ENCODE measurements at places on chromosomes 2 and 18.

DNA sequence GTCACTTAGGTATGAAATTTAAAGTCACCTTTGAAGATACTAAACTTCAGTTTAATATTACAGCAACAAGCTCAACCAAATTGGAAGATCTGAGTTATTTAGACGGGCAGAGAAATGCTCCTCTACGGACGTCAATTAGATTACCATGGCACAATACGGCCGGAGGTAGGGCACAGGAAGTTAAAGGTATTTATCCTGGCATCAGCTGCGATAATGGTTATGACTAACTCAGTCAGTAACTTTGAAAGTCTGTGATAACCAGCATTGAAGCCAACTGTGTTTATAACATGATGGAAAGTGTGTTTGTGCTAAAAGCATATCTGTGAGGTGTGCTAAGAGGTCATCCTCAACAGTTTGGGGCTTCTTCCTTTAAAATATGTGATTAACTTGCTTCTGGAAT, 117.3 kb downstream of the WDSUB1 start:
- H3K4me3 ChIP-seq: no peak overlapping the region
- no peaks in the 10 kb centered on the region for H3K4me1 ChIP-seq
- no peak for DNase-seq
- H3K27me3 ChIP-seq: no peaks in the 10 kb centered on the region
- no peak overlapping the region for H3K27ac ChIP-seq
- peaks cover 2% of the 10 kb centered on the region for H3K36me3 ChIP-seq

- H3K27me3 ChIP-seq: no peaks in the 10 kb centered on the region
- DNase-seq: no peak
- no peak overlapping the region for H3K4me3 ChIP-seq
Measured at GRCh38 chr2:49687918-49688317, 533.6 kb upstream of the FSHR start.

DNA sequence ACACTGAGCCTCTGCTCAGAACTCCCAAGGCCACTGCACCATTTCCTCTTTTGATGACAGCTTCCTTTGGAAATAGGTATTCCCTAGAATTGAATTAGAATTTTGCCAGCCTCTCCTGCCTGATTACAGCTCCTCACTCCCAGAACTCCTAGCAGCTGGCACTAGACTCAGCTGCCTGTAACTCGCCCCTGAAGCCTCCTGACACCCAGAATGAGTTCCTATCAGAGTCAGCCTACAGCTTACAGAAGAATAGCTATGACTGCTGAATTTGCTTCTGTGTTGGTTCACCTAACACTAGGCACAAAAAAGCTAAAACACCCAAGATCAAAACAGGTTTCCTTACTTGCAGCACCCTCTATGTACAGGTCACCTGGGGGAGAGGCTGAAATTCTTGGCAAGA, 108.2 kb upstream of the PTPRM start:
- no peak overlapping the region for H3K27ac ChIP-seq
- no peak overlapping the region for H3K4me3 ChIP-seq

GRCh38 chr2:105114551-105114950, 76.7 kb downstream of the MRPS9 start:
- H3K4me1 ChIP-seq: no peaks in the 10 kb centered on the region
- H3K36me3 ChIP-seq: no peaks in the 10 kb centered on the region
- H3K27ac ChIP-seq: no peak overlapping the region
- no peak overlapping the region for H3K4me3 ChIP-seq
- no peaks in the 10 kb centered on the region for H3K27me3 ChIP-seq

DNA sequence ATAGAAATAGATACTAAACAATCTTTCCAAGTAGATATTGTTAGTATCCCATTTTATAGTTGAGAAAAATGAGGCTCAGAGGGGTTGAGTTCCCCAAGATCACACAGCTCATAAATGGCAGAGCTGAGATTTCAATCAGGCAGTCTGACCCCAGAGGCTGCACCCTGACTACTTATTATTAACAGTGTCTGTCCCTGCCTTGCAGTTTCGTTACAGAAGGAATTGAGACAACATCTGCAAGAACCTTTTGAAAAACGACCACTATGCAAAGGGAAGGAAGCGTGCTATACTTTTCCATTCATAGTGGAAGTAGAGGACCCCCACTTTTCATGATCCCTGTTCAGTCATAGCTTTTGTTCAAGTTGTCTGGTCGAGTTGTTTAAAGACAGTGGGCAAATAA, 53.2 kb upstream of the SEC11C start:
- no peaks in the 10 kb centered on the region for H3K4me1 ChIP-seq
- H3K4me3 ChIP-seq: no peak overlapping the region
- H3K27me3 ChIP-seq: no peaks in the 10 kb centered on the region
- no peaks in the 10 kb centered on the region for H3K36me3 ChIP-seq

GRCh38 chr2:607172-607571, 70.0 kb downstream of the TMEM18 start:
- H3K27ac ChIP-seq: no peak overlapping the region
- no peak overlapping the region for H3K4me3 ChIP-seq
- H3K27me3 ChIP-seq: no peaks in the 10 kb centered on the region

DNA sequence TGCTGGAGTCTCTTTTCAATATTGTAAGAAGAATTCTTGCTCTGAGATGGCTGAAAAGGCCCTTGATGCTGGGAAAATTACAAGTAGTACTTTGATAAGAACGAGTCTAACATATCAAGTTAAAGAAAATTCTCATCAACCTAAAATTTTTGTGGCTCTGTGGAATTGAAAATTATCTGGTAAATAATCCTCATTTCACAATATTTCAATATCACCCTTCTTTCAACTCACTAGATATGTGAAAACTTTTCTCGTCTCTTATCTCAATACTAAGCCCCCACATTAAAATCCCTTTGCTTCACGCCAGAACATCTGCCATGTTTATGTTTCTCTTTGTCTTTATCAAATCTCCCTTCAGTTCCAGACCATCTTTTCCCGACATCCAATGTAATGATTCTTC, 448.8 kb downstream of the ZNF516 start:
- no peak overlapping the region for H3K27ac ChIP-seq
- DNase-seq: no peak
- no peaks in the 10 kb centered on the region for H3K36me3 ChIP-seq
- no peak overlapping the region for H3K4me3 ChIP-seq

GRCh38 chr2:28716265-28716865, 35.3 kb upstream of the PPP1CB start:
- H3K36me3 ChIP-seq: no peaks in the 10 kb centered on the region
- H3K4me3 ChIP-seq: no peak overlapping the region
- peak overlapping the region; percentile 74 for H3K27ac ChIP-seq
- no peaks in the 10 kb centered on the region for H3K4me1 ChIP-seq

DNA sequence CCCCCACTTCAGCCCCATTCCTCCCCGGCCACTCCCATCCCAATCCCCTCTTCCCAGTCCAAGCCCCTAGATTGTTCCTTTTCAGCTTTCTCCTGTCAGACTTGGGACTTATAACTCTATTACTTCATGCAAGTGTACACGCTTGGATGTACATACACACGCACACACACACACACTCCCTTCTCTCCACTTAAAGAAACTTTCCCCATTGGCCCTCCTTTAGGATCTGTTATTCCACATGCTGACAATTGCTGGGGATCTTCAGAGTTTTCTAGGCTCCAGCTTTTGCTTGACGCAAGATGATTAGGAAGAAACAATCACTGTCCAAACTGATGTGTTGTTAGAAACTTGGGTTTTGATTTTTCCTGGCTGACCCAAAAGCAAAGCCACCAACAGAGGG, 75.4 kb downstream of the CDK15 start:
- no peaks in the 10 kb centered on the region for H3K36me3 ChIP-seq
- no peak overlapping the region for H3K27ac ChIP-seq
- no peaks in the 10 kb centered on the region for H3K4me1 ChIP-seq
- no peak for DNase-seq
- no peak overlapping the region for H3K4me3 ChIP-seq

DNA sequence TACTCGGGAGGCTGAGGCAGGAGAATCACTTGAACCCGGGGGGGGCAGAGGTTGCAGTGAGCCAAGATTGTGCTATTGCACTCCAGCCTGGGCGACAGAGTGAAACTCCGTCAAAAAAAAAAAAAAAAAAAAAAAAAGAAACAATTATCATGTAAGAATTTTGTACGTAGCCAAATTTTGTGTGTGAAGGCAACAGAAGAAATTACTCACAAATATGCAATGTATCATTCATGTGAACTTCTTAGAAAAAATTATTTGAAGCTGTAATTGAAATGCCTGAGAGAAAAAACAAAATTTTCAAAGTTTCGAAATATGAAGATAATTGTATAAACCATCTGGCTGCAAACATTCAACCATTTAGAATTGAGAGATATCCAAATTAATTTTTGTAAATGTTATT, 204.8 kb upstream of the PARD3B start:
- no peak overlapping the region for H3K27ac ChIP-seq
- no peaks in the 10 kb centered on the region for H3K36me3 ChIP-seq
- H3K4me1 ChIP-seq: no peaks in the 10 kb centered on the region
- H3K27me3 ChIP-seq: no peaks in the 10 kb centered on the region

- H3K36me3 ChIP-seq: no peaks in the 10 kb centered on the region
- no peaks in the 10 kb centered on the region for H3K27me3 ChIP-seq
- H3K4me3 ChIP-seq: no peak overlapping the region
- no peak overlapping the region for H3K27ac ChIP-seq
- H3K4me1 ChIP-seq: no peaks in the 10 kb centered on the region
Measured at GRCh38 chr2:157940024-157940423, 63.9 kb upstream of the ACVR1 start.

- DNase-seq: no peak
- H3K27me3 ChIP-seq: no peaks in the 10 kb centered on the region
- H3K27ac ChIP-seq: no peak overlapping the region
- no peaks in the 10 kb centered on the region for H3K4me1 ChIP-seq
- no peaks in the 10 kb centered on the region for H3K36me3 ChIP-seq
Measured at GRCh38 chr2:59604123-59604522, 949.3 kb downstream of the BCL11A start.

- DNase-seq: no peak
- no peaks in the 10 kb centered on the region for H3K36me3 ChIP-seq
Measured at GRCh38 chr18:56240405-56240804, 398.0 kb downstream of the TXNL1 start.

- H3K27ac ChIP-seq: no peak overlapping the region
- no peak for DNase-seq
- no peaks in the 10 kb centered on the region for H3K27me3 ChIP-seq
- no peaks in the 10 kb centered on the region for H3K4me1 ChIP-seq
Measured at GRCh38 chr2:131040661-131041401, 52.4 kb downstream of the FAM168B start.

DNA sequence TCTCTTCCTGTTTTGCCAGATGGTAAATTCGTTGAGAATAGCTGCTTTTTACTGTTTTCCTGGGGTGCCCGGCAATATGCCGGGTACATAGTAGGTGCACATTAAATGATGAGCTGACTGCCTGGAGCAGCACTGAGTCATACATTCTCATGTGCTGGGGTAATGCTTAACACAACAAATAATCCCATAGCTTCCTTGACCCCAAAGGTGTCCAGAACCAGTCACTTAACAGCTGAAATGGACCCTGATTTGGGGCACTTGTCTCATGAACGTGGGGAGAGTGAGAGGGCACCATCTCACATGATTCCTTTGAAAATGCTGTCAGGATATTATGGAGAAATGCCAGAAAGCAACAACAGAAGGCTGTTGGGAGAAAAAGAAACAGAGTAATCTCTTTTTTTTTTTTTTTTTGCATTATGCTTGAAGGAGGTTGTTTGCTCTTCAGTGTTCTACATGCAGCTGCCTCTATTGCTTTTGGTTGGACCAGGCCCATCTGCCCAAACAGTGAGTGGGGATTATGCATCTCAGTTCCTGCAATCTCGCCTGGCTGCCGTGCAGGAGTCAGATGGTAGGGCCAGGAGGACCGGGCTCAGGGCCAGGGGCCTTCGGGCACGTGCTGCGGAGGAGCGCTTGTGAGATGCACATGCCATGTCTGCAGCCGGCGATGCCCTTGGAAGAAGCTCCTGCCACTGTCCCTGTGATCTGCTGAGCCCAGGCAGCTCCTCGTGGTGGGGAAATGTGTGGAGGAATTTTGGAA, 162.1 kb downstream of the SH3RF3 start:
- H3K36me3 ChIP-seq: no peaks in the 10 kb centered on the region
- no peak overlapping the region for H3K27ac ChIP-seq
- H3K27me3 ChIP-seq: no peaks in the 10 kb centered on the region
- DNase-seq: no peak

DNA sequence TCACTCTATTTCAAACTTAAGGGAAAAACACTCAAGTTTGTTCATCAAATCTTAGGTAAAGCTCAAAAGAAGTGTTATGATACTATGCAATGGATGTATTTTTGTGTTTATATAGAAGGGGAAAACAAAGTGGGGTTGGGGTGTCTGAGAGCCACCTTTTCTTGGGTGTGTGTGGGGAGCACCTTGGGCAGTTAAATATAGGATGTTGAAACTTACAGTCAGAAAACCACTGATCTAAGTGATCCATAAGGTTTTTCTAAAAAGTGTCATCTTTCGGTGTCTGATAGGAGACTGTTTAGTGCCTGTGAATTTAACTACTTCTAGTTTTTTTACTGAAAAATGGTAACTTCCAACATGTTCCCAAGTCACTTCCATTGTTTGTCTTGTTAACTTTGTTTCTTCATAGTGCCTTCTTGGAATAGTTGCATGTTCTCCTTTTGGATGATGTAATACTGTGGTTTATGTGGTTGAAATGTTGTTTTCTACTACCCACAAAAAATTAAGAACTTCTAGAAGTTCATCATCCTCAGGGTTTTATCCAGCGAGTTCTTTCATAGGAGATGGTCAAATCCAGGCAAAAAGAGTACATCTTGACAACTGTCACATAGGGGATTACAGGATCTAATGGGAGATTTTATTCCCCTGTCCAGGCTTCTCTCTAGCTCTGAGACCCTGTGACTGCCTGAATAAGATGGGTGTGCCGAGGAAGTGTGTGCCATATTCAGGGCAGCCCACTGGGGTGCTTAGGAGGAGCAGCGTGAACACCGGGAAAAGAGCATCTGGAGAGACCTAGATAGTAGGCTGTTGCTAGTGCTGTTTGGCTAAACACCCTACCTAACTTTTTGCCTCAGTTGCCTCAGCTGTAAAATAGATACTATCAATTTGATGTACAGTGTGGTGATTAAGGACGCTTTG, 46.2 kb downstream of the CAB39 start:
- H3K27ac ChIP-seq: no peak overlapping the region
- H3K4me3 ChIP-seq: no peak overlapping the region
- no peaks in the 10 kb centered on the region for H3K4me1 ChIP-seq
- H3K36me3 ChIP-seq: no peaks in the 10 kb centered on the region

GRCh38 chr2:121095257-121096080, 189.5 kb downstream of the TFCP2L1 start:
- H3K27ac ChIP-seq: no peak overlapping the region
- H3K4me1 ChIP-seq: no peaks in the 10 kb centered on the region
- DNase-seq: peak; percentile 73
- H3K27me3 ChIP-seq: no peaks in the 10 kb centered on the region
- H3K36me3 ChIP-seq: no peaks in the 10 kb centered on the region

- H3K36me3 ChIP-seq: no peaks in the 10 kb centered on the region
- DNase-seq: no peak
- H3K4me3 ChIP-seq: no peak overlapping the region
- H3K4me1 ChIP-seq: no peaks in the 10 kb centered on the region
- H3K27me3 ChIP-seq: no peaks in the 10 kb centered on the region
Measured at GRCh38 chr2:234752966-234753365, 198.9 kb upstream of the SH3BP4 start.

DNA sequence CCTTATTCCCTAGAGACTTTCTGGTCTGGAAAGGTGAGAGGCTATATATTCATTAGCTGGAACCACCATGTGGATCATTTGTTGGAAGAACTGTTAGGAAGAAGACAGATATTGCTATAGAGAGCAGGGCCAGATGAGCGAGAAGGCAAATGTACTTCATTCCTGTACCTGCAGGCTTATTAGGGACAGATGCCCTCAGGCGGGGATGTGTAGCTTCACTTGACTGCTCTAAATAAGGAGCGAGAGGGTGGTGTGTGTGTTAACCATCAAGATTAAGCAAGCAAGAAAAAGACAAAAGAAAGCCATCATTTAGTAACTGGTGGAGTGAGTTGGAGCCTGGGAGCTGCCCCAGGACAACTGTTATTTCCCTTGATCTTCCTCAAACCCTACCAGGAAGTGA, 36.4 kb downstream of the NEDD4L start:
- H3K4me1 ChIP-seq: no peaks in the 10 kb centered on the region
- no peak for DNase-seq
- no peaks in the 10 kb centered on the region for H3K27me3 ChIP-seq
- H3K36me3 ChIP-seq: no peaks in the 10 kb centered on the region
- H3K4me3 ChIP-seq: no peak overlapping the region
- H3K27ac ChIP-seq: no peak overlapping the region
